ENCODE measurements at places on chromosomes 13 and 19. TPM values are rescaled to one million over a fixed set of nuclear protein-coding genes. Genes with fewer than 3 reads are reported as not detected.

Gene CBY2
- not detected for total RNA-seq

Gene SOX1
- not detected for total RNA-seq

Gene ADAT3
- 6.9 TPM for total RNA-seq

Gene NCAN
- total RNA-seq = not detected

Gene MYH14
- total RNA-seq = not detected

Gene CPAMD8
- 2.3 TPM for total RNA-seq

Gene LILRB1
- total RNA-seq = not detected

Gene IGLON5
- not detected for total RNA-seq

Gene URAD
- not detected for total RNA-seq

Gene ZNF816
- 5.5 TPM for total RNA-seq

Gene ZNF793
- total RNA-seq = not detected

Gene FAM32A
- total RNA-seq = 53.7 TPM

Gene CEACAM21
- not detected for total RNA-seq

Gene TJP3
- total RNA-seq = 0.69 TPM

Gene ZNF708
- total RNA-seq = 5.3 TPM

Gene ZNF208
- not detected for total RNA-seq

Gene ZNF135
- not detected for total RNA-seq

Gene GPR180
- 4.9 TPM for total RNA-seq

Gene BST2
- 24.8 TPM for total RNA-seq

Gene ARL11
- total RNA-seq = not detected

Gene JOSD2
- total RNA-seq = 65.8 TPM

Gene PDX1
- total RNA-seq = 0.35 TPM

Gene TNFSF9
- total RNA-seq = 6.2 TPM

Gene ANKLE1
- 1.0 TPM for total RNA-seq

Gene CYP4F3
- 0.42 TPM for total RNA-seq

Gene DACH1
- total RNA-seq = not detected

Gene KLK4
- total RNA-seq = not detected

Gene EPSTI1
- not detected for total RNA-seq

Gene SIGLEC12
- not detected for total RNA-seq

Gene NCR1
- total RNA-seq = not detected

Measured in MCF 10A (cell line).